SJCRH30 (cell line): ENCODE measurements at places on chromosomes 4 and X. TPM values are rescaled to one million over a fixed set of nuclear protein-coding genes. Genes with fewer than 3 reads are reported as not detected.

The CTAG1B gene
- total RNA-seq = not detected in 2 replicates

The ETDB gene
- not detected in 2 replicates for total RNA-seq

DNA sequence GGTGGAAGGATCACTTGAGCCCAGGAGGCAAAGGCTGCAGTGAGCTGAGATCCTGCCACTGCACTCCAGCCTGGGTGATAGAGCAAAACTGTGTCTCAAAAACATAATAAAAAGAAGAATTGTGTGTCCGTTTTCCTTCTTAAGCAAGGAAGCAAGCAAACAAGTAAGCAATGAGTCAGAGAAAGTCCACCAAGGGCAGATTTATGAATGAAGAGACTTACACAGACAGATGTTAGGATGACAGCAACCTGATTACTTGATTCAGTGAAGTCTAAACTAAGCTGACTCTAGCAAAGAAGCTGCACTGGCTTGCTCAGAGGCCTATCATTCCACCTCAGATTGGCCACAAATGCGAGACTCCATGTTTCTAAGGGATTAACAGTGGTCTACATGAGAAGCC, 34.1 kb upstream of the SCML1 start:
- H3K27ac ChIP-seq = no peak overlapping the region
- no peaks in the 10 kb centered on the region for H3K36me3 ChIP-seq
- no peaks in the 10 kb centered on the region for H3K4me1 ChIP-seq
- DNase-seq = no peak

GRCh38 chr4:122341886-122342285, 36.9 kb upstream of the ADAD1 start:
- no peak for DNase-seq
- no peaks in the 10 kb centered on the region for H3K27me3 ChIP-seq
- H3K4me3 ChIP-seq = no peak overlapping the region
- peaks cover 21% of the 10 kb centered on the region for H3K36me3 ChIP-seq
- no peak overlapping the region for H3K27ac ChIP-seq

GRCh38 chrX:150361777-150362351, 1.3 kb upstream of the MAMLD1 start:
- no peak for DNase-seq
- peak overlapping the region; percentile 67 for H3K4me3 ChIP-seq
- no peak overlapping the region; the same call in 1 of the 2 replicates for H3K27ac ChIP-seq

DNA sequence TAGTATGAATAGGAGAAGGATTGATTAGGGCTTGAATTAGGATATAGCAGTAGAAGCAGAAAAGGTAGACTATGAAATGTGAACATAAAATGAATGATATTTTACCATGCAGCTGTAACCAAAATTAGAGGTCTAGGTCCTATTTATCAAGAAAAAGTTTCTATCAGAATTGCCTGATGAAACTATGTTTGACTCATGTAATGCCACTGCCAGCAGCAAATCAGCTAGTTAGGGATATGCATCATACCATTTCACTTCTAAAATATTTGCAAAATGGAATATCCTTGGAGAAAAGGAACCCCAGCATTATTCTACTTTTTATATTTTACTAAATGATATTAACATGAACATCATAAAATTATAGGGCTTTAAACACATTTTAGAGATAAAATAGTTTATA, 188.4 kb downstream of the WDFY3 start:
- H3K4me1 ChIP-seq = no peaks in the 10 kb centered on the region
- DNase-seq = no peak
- peaks cover 89% of the 10 kb centered on the region for H3K36me3 ChIP-seq
- H3K27me3 ChIP-seq = no peaks in the 10 kb centered on the region

DNA sequence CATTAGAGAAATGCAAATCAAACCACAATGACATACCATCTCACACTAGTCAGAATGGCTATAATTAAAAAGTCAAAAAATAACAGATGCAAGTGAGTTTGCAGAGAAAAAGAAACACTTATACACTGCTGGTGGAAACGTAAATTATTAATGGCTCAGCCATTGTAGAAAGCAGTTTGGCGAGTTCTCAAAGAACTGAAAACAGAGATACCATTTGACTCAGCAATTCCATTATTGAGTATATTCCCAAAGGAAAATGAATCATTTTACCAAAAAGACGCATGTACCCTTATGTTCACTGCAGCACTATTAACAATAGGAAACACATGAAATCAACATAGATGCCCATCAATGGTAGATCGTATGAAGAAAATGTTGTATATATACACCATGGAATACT, 75.0 kb downstream of the NAA11 start:
- no peak for DNase-seq
- no peak overlapping the region for H3K4me3 ChIP-seq
- no peak overlapping the region for H3K27ac ChIP-seq
- H3K27me3 ChIP-seq = no peaks in the 10 kb centered on the region
- H3K4me1 ChIP-seq = no peaks in the 10 kb centered on the region

DNA sequence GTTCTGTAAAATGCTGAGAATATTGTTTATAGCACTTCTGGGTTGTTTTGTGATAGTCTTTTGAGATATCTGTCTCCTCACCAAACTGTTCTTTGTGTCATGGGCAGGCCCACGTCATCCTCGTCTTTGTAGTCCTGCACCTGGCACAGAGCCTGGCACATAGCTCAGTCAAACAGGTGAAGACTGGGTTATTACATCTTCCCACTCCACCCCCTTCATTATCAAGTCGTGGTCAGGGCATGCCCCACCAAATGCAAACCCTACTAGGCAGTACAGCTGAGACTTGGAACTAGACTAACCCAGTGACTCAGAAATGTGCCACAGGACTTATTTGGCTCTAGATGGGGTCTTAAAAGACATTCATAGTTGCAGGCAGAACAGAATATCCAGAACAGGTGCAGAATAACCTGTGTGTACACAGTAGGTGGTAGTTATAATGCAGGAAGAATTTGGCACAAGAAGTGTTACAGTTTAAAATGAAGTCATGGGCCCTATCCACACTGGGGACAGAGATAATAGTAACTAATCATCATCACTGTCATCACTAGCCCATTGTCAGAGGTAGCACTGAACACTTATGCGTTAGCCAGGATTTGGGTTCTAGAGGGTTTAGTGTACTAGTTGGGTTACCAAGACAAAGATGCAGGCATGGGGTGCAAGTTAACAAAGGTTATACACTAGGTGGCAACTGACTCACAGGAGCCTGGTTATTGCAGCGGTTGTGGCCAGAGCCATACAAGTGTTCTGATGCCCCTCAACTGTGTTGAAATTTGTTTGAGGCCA, 74.9 kb downstream of the TBL1X start:
- DNase-seq = no peak

- no peaks in the 10 kb centered on the region for H3K4me1 ChIP-seq
- no peak overlapping the region for H3K27ac ChIP-seq
- no peak for DNase-seq
Observed at GRCh38 chr4:5814421-5814820, 78.5 kb downstream of the CRMP1 start.

DNA sequence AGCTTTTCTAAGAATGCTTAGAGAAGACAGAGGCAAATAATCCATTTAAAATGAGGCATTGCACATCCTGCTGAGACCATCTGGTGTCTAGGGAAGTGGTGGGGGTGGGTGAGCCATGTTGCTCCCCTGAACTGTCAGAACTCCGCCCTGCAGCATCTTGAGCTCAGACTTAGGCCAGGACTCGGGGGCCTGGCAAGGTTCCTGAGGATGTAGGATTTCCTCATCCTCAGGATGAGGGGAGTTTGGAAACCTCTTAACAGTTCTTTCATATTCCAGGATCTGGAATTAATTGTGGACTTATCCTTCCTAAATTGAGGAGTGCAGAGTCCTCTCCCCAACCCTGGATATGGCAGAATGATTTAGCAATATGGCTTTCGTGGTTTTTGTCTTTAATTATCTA, 6.6 kb downstream of the TLL1 start:
- no peaks in the 10 kb centered on the region for H3K4me1 ChIP-seq
- H3K27me3 ChIP-seq = no peaks in the 10 kb centered on the region
- no peak overlapping the region for H3K27ac ChIP-seq
- H3K4me3 ChIP-seq = no peak overlapping the region
- no peaks in the 10 kb centered on the region for H3K36me3 ChIP-seq
